Hematopoietic multipotent progenitor cell treated with erythropoietin and hydrocortisone succinate and interleukin-3 and kit ligand, for 17 days (in vitro differentiated cells): ENCODE measurements at places on chromosomes 1 and 21.

GRCh38 chr1:183030053-183030452 is 6.8 kb downstream of the LAMC1 start:
- no peak for DNase-seq

DNA sequence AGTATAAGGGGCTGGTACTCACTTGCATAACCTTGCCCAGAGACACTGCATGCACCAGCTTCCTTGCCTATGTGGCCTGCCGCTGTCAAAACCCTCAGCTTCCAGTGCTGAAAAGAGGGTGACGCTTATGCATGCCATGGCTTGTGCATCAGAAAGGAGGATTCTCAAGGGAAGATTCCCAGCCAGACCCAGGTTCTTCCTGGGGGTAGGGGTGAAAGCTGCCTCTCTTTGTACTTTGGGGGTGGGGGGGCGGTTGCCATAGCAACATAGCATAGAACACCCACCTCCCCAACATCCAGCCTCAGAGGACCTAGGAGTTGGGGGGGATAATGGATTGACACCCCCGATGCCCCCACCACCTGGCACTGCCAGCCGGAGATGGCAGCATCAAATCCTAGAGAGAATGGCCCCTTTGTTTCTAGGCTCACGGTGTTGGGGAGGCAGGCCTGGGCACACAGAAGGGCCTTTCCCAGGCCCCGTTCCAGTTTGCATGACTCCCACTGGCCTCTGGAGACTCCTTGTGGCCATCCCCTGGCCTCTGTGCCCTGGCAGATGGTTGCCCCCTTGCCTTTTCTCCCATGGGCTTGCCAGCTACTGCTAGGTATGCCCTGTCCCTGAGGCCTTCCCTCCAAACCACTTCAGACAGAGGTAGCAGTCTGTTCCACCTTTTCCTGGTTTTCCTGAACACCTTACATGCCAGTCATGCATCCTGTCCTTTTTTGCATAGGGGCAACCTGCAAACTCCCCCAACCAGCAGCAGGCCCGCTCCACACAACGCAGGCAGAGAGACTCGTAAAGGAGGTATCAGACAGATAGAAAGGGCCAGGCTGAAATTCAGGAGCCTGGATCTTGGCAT is 44.6 kb downstream of the RHBG start:
- no peak for DNase-seq

- DNase-seq, result no peak
These were observed 203.5 kb upstream of the ZNHIT6 start for GRCh38 chr1:85911742-85912141.

GRCh38 chr21:42176859-42177258 is 42.1 kb upstream of the ABCG1 start:
- DNase-seq, result no peak

GRCh38 chr1:156241311-156241811 is 623 bp upstream of the BGLAP start:
- no peak for DNase-seq

DNA sequence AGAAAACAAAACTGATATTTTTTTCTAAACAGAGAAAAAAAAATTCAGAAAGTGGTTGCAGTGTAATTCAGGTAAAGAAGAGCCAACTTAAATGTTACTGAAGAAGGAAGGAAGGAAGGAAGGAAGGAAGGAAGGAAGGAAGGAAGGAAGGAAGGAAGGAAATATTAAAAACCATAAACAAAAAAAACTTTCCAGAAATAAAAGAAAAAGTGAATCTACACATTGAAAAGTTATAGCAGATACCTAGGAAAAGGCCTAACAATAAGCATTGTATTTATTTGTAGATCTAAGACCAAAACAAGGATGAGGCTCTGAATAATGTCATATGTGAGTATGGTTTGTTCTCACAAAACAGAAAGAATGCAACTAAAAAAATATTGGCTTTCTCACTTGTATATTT is 345.4 kb upstream of the NR5A2 start:
- no peak for DNase-seq

GRCh38 chr1:172390683-172391551 is 29.6 kb upstream of the C1orf105 start:
- no peak for DNase-seq

DNA sequence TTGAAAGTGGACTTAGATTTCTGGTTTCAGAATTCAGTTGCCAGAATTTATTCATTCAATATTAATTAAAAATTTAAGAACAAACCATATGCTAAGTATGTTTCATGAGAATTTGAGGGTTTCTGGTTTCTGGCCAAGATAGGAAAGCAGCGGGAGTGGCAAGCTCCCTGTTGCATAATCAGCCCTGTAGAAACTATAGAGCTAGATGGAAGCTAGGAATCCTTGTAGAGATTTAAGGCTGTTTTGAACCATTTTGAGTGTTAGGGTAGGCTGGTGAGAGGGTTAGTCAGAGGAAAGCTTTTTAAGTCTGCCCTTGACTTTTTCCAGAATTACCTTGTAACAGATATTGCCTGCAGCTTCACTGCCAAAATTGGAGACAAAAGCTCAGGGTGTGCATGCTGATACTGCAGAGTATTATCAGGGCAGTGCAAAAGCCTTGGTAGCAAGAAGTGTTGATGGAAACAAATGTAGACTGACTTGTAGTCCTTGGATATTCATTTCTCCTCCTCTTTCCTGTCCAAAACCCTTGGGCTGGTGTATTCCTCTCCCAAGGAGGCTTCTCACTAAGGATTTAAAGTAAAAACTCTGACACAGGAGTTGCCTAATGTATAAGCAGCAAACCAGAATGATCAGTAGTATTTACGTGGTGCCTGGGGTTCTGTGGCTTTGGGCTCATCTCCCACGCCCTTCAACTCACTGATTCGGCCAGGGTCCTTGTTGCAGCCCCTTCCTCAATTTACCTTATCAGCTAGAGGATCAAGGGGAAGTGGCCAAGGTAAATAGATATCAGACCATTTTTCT is 12.6 kb upstream of the GIPC2 start:
- no peak for DNase-seq

DNA sequence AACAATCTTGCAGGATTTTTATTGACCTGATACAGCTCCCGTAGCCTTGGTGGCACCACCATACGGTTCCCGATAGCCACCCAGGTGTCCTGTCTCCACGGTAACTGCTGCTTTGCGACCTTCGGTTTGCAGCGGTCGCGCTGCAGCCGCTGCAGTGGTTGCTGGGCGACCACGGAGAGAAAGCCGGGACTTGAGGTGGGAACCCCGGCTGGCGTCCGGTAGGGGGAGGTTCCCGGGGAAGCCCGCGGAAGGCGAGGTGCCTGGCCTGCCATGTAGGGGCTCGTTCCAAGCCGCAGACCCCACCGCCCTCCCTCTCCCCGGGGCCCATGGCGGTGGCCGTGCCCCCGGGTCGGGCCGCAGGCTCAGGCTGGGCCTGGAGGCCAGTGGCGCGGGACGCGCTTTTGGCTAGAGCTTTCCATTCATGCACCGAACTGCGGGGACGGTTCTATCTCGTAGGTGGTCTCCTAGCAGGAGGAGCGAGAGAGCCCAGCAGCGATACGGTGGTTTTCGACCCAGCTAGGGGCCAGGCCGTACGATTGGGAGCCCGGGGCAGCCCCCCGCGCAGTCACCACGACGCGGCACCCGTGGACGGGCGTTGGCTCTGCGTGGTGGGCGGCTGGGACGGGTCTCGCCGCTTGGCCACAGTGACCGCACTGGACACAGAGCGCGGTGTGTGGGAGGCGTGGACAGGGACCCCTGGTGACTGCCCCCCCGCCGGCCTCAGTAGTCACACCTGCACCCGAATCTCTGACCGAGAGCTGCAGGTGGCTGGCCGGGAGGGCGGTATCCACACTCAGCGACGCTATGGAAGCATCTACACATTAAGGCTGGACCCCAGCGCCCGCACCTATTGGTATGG is at the start of gene KLHDC9:
KLHDC9 (plus strand) TSS at position 152 of the 859 bp plus-strand sequence; CDS start at position 327, 175 bp downstream.
- DNase-seq, result no peak

DNA sequence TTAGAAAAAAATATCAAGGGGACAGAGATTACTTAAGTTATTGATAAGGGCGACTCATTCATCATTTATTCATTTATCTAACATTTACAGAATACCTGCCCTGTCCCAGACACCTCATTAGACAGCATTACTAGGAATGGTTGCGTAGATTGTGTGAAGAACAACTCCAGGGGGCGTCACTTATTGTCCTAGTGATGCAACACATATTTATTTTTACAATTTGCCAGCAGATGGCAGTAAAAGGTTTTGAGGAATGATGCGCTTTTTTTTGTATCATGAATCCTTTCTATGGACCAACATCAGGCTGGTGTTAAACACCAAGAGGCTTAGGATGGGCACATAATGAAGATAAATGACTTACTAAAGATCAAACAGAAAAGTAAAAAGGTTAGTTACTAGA is 5.5 kb downstream of the NCAM2 start:
- DNase-seq, result no peak

DNA sequence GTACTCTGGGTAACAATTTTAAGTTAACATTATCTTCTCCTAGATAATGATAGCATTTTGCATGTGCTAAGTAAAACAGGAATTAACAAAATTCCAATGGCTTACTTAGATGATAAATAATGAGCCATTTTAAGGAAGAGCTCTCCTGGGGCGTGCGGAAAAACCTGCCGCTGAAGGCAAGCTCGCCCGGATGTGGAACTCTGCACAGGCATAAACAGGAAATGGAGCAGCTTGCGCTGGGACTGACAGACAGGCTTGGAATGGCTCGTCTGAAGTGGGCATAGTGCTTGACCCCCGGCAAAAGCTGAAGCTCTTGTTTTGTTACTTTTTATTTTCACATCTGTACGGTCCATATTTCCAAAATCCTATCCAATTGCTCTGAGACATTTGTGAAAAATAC is 169.2 kb downstream of the ZNF281 start:
- no peak for DNase-seq

- DNase-seq, result no peak
These were observed 1.2 kb upstream of the VWA1 start for GRCh38 chr1:1434131-1434823.

DNA sequence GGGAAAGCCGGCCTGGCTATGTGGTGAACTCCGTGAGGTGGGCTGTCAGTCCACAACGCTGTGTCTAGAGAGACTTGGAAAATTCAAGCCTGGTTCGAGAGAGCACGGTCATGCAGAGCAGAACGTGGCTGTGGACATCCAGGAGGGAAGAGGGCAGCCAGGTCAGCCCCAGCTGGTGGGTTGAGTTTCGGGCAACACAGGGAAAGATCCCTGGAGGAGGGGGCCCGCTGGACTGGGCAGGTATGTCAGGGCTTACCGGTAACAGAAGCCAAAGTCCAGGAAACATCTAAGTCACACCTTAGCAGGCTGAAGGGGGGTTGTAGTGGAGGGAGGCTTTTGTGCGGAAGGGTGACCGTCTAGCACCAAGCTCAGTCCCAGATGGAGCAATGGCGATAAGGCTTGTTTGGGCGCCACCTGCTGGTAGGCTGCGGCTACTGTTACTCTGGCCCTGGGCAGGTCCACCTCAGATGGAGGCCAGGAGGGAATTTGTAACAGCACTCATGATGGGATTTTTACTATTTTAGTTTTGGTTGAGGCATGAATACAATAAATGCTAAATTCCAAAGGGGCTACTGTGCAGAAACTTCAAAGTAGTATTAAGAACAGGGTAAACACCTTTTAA is 143.3 kb upstream of the ZNF644 start:
- DNase-seq, result peak; percentile 60

GRCh38 chr1:94324178-94324544 is 86.8 kb upstream of the ARHGAP29 start:
- no peak for DNase-seq

- no peak for DNase-seq
These were observed 19.6 kb downstream of the SMAP2 start for GRCh38 chr1:40393173-40393572.

DNA sequence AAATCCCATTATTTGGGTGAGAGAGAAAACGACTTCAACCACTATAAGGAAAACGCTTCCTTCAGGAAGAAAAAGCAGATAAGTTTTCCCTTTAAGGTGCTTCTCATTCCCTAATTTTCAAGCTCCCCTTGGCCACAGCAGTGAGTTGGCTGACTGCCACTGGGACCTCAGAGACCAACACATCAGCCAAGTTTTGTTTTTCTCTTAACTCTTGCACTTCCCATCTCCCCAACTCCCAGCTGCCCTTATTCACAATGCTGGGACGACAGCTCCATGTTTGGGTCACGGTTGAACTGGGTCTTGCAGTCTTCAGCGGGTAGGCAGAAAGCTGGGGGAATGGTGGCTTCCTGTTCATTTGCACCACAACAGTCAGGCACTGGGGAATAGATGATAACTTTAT is 18.9 kb downstream of the SGIP1 start:
- no peak for DNase-seq

DNA sequence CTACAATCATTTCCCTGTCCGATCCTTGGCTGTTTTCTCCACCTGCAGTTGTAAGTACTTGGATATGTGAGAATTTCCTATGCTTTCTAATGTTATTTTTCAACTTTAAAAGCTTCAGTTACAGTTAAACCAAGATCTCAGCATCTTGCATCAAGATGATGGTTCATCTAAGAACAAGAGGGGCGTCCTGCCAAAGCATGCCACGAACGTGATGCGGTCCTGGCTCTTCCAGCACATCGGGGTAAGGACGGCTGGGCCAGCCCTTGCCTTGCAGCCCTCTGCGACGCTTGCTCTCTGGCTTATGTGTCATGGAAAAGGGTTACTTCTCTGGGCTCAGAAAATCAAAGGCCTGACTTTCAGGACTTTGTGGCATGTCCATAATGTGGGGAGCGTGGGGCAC is 46.8 kb downstream of the PKNOX1 start:
- no peak for DNase-seq

DNA sequence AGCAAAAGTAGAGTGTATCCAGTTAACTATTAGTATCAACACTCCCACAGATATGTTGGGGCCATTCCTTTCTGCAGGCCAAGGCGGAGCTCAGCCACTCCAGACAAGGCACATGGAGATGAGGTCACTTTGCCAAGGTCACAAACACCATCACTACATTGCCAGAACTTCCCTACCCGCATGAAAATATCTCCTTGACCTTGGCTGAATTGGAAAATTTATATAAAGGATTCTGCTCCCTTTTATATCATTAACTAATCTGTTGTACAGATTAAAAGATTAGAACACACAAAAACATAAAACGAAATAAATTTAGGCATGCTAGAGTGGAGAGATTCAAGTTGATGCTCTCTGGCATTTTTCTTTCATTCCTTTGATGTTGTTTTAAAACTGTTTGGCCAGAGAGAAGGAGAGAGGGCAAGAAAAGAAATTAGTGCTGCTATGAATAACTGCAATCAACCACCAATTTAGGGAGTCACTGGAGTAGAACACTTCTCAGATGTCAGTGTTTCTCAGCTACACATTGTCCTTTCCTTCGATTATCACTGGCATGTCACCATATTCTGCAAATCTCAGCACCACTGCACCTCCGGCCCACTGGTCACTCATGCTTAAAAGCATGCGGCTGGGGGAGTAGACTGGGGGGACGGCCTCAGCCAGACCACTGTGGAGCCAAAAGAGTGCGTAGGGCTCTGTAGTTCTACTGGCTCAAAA is 78.7 kb upstream of the ATP1B1 start:
- no peak for DNase-seq

- DNase-seq, result no peak
These were observed 747.2 kb upstream of the NEGR1 start for GRCh38 chr1:73029571-73029970.

DNA sequence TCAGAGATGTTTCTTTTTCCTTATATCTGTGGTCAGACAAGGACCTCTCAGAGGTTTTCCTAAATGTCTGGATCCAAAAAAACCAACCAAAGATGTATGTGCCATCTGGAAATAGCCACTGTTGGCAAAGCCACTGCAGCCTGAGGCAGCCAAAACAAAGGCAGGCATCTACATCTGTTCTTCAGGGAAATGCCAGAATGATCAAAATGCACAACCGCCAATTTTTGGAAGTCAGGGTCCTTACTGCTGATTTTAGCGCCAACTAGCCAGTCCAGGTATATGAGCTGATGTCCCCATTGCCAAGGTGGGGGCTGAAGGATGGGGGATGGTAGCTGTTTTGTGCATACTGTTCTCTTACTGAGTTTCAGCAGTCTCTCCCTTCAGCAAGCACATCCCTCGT is 45.9 kb downstream of the SYT14 start:
- no peak for DNase-seq
